ENCODE measurements at places on chromosomes 2 and 18. TPM values are rescaled to one million over a fixed set of nuclear protein-coding genes. Genes with fewer than 3 reads are reported as not detected.

The SLC16A14 gene
- 6.2 TPM for total RNA-seq

The GTF2A1L gene
- 3.5 TPM for total RNA-seq

The TWIST2 gene
- total RNA-seq: 17.8 TPM

The ELOA2 gene
- not detected for total RNA-seq

The PIGN gene
- total RNA-seq: 66.7 TPM

The DSC3 gene
- total RNA-seq: under 0.01 TPM

The RFTN2 gene
- total RNA-seq: 25.6 TPM

All from aortic smooth muscle cell (primary cell).